ENCODE measurements at places on chromosomes 6 and 20. TPM values are rescaled to one million over a fixed set of nuclear protein-coding genes. Genes with fewer than 3 reads are reported as not detected.

The BPIFB1 gene
- polyA plus RNA-seq: not detected

The BTNL2 gene
- polyA plus RNA-seq: not detected

The APCDD1L gene
- 1.8 TPM for polyA plus RNA-seq

The SLA2 gene
- 0.17 TPM for polyA plus RNA-seq

The SLC26A8 gene
- 0.57 TPM for polyA plus RNA-seq

The IP6K3 gene
- polyA plus RNA-seq: 0.93 TPM

The TINAG gene
- polyA plus RNA-seq: not detected

The ECT2L gene
- not detected for polyA plus RNA-seq

The BHLHE23 gene
- polyA plus RNA-seq: not detected

The DACT2 gene
- 4.8 TPM for polyA plus RNA-seq

The GJA10 gene
- polyA plus RNA-seq: 0.17 TPM

The B3GALT4 gene
- polyA plus RNA-seq: 2.2 TPM

The GPLD1 gene
- polyA plus RNA-seq: 2.9 TPM

The CAGE1 gene
- 0.02 TPM for polyA plus RNA-seq

The MAPK13 gene
- 13.5 TPM for polyA plus RNA-seq

The MEI4 gene
- 0.05 TPM for polyA plus RNA-seq

The LY6G6F gene
- not detected for polyA plus RNA-seq

The CYP24A1 gene
- not detected for polyA plus RNA-seq

The FGD2 gene
- polyA plus RNA-seq: 0.12 TPM

The HSPA1L gene
- polyA plus RNA-seq: 0.78 TPM

The HLA-DPA1 gene
- 13.1 TPM for polyA plus RNA-seq

The RPS18 gene
- polyA plus RNA-seq: 7,099 TPM

The CCND3 gene
- 42.3 TPM for polyA plus RNA-seq

The BCAS4 gene
- polyA plus RNA-seq: 23.6 TPM

The PTCRA gene
- not detected for polyA plus RNA-seq

The XPO5 gene
- 62.2 TPM for polyA plus RNA-seq

The RAMACL gene
- polyA plus RNA-seq: 0.23 TPM

The MATN4 gene
- 2.1 TPM for polyA plus RNA-seq
